Foreskin melanocyte (primary cell): ENCODE measurements at places on chromosomes 6 and 20.

DNA sequence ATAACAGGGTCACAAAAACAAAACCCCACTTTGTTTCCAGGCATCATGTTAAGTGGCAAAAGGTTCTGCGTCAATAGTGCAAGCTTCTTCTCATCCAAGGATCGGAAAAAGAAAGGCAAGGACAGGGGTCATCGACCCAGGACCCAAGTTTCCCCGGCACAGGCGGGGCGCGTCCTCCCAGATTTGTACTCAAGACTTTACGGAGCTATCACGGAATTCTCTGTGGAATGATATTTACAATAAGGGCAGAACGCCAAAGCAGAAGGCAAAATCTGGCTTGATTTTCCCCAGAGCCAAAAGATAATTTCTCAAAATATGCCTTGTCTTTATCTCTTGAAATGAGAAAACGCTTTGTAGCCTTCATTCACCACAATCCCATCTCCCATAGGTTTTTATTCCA lies 25.5 kb downstream of the PDE10A start:
- DNase-seq: no peak

GRCh38 chr6:88134575-88134974 lies 31.6 kb downstream of the CNR1 start:
- DNase-seq: no peak

DNA sequence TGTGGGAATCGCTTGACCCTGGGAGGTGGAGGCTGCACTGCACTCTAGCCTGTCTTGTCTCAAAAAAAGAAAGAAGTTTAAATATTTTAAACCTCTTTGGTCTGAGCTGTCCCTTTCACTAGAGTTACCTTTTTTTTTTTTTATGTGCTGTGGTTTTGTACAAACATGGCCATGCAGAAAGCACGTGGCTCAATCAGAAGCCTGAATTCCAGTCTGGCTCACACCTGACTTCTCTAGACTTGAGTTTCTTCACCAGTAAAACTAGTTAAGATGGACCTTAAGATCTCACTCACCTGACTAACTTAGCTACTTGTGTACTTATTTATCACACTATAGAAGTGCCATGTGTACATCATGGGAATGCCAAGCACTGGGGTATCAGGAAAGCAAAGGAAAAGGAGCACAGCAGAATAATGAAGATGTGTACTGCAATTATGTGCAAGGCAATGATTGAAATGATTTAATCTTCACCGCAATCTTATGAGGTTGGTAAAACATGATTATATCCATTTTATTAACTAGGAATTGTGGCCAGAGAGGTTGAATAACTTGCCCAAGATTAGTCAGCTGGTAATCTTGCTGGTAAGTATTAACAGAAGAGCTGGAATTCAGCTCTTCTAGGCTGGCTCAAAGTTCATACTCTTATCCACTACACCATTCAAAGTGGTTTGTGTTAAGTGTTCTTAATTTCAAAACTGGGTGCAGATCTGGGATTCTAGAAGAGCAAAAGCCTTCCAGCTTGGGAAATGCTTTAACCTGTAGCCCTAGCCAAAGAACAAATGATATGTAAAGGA lies 10.7 kb downstream of the HMGN3 start:
- no peak for DNase-seq

DNA sequence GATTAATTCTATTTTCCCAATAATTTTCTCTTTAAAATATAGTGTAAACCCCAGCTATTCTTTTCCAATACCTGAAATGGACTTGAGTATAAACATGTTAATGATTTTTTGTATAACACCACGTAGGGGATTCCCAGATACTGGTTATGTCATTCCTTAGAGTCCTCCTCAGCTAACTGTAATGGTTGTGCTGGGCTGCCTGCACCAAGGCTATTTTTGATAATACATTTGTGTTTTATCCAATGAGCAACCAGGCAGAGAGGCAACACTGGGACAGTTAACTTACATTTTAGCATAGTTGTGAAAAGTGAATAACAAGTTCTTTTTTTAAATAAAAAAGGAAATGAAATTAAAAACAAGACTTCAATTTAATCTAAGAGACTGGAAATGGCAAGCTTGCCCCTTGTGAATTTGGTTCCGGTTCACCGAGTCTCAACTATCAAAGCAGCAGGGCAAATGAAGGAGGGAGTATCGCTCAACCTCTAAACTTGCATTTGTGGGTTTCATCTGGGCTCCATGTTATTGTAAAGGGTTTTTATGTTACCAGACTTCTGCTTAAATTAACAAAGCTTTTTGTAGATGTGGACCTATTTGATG lies 18.8 kb upstream of the BACH2 start:
- no peak for DNase-seq

DNA sequence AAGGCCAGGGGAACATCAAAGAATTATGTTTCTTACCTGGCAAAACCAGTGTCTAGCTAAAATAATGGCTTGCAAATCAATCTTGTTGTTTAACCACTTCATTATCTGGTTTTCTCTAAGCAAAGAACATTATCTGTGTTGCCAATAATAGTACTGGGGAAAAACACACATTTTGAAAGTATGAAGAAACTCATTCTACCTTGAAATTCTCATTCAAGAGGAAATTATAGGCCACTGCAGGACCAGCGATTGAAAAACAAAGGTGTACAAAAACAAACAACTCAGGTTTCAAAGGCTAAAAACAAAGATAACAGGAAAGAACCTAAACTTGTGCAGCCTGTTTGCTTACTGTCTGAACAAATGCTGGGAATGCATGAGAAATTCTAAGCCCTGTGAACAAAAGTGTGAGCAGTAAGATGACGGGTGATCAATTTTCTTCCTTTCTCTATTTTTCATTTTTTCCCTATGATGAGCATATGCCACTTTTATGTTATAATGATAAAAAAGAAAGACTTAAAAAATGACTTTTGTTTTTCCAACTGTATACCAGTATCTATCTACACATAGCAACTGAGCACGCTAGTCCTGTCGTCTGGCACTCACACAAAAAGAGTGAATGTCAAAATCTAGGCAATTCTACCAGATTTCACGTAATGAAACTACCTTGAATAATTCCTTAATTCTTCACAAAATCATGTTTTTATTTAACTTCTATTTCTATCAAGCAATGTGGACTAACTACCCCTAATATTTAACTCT lies 117.9 kb downstream of the SGK1 start:
- no peak for DNase-seq

- no peak for DNase-seq
These were observed 973 bp downstream of the UBD start for GRCh38 chr6:29558439-29559079.

DNA sequence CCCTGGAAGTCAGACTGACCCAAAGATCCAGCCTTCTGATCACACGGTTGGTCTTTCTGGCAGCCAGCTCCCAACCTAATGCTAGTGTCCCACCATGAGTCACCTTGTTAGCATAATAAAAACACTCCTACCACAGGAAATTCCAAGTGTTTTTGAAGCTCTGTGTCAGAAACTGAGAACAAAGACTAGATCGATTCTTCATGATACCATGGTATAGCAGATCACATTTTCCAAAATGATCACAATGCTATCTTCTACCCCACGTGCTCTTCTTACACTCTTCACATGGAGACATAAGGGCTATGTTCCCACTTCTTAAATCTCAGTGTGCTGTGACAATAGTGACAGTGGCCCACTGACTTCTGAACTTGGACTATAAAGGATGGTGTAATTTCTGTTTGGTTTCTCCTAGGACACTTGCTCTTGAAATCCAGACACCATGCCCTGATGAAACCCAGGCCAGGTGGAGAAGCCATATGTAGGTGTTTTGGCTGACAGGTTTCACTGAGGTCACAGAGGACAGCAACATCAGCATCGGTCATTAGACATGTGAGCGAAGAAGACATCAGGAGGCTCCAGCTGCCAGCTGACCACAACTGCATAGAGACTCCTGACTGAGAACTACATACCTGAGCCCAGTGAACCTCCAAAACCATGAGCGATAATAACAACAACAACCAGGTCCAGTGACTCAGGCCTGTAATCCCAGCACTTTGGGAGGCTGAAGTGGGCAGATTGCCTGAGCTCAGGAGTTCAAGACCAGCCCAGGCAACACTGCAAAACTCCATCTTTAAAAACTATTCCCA lies 57.5 kb downstream of the MKKS start:
- no peak for DNase-seq

GRCh38 chr6:64681416-64682160 lies 1025.4 kb downstream of the EYS start:
- DNase-seq: no peak

DNA sequence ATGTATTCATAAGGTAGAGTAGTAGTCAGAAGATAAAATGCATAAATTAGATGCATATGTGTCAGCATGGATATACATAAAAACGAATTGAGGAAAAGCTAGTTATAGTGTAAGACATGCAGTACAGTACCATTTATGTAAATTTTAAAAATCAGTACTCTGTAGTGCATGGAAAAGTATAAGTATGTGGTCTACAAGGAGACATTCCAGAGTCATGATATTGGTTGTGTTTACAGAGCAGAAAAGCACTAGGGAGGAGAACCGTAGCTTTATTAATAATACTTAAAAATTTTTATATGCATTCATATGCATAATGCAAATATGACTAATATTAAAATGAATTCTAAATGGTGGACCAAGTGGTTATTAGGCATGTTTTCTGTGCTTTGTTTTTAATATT lies 220.0 kb downstream of the ZFAND3 start:
- no peak for DNase-seq

GRCh38 chr6:46095251-46095650 lies 34.5 kb upstream of the ENPP4 start:
- DNase-seq: no peak

GRCh38 chr6:37225350-37226169 lies 32.0 kb upstream of the TBC1D22B start:
- no peak for DNase-seq

GRCh38 chr6:14211562-14211942 lies 94.0 kb downstream of the CD83 start:
- DNase-seq: no peak

GRCh38 chr6:28354688-28355554 lies 5.2 kb downstream of the ZKSCAN3 start:
- no peak for DNase-seq

GRCh38 chr6:169263836-169264608 lies 10.4 kb upstream of the THBS2 start:
- DNase-seq: peak; percentile 39

DNA sequence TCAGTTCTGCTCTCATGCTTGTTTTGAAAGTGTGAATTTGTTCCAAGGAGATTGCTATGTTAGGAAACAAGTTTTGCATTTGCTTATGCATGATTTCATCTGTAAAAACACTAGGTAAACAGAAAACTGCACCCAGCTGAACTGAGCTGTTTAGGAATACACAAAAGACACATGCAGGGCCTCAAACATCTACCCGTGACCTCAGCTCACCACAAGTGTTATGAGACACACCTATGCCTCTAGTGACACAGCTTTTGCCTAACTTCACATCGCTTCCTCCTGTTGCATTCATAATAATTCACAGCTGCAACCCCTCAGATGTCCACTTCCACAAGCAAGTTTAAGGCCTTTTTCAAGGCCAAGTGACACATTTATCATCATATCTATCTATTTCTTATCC lies 98.0 kb upstream of the SLC24A3 start:
- DNase-seq: no peak

DNA sequence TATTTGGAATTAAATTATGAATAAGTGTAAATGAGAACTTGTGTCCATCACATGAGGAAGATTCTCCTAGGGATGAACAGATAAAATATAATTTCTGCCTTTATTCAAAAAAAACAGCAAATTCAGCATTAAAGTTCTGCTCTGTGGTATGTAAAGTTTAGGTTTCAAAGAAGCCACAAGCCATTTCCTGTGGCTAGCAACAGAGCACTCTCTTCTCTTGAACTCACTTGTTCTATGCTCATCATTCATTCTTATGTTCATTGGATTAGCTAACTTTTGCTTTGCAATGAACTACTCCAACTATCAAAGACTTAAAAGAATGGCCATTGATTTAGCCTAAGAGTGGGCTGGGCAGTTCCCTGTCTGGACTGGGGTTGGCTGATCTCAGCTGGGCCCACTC lies 20.8 kb upstream of the SNRPB2 start:
- DNase-seq: peak; percentile 73

DNA sequence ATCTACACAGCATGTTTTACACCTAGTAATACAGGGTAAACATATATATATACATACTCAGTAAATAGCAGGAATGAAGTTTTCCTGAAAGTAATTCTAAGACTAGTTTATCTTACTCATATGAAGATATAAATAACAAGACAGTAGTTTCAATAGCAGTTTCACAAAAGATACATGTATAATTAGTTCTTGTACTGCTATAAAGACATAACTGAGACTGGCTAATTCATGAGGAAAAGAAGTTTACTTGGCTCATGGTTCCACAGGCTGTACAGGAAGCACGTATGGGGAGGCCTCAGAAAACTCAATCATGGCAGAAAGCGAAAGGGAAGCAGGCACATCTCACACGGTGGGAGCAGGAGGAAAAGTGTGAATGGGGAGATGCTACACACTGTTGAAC lies 16.9 kb downstream of the RARS2 start:
- no peak for DNase-seq

DNA sequence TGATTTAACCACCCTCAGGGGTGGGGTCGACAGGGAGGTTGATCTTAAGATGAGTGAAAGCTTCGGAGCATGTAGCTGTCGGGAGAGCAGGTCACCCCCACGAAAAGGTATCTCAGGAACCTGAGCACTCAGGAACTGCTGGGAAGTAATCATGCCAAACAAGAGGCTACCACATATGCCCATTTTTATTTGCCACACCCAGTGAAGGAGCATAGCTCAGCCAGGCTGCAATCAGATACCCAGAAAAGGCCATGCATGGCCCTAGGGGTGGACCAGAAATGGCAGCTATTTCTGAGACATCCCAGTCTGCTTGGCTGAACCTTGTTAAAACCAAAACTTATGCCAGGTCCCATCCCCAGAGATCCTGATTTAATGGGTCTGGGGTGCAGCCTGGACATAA lies 72.7 kb upstream of the ISM1 start:
- no peak for DNase-seq

DNA sequence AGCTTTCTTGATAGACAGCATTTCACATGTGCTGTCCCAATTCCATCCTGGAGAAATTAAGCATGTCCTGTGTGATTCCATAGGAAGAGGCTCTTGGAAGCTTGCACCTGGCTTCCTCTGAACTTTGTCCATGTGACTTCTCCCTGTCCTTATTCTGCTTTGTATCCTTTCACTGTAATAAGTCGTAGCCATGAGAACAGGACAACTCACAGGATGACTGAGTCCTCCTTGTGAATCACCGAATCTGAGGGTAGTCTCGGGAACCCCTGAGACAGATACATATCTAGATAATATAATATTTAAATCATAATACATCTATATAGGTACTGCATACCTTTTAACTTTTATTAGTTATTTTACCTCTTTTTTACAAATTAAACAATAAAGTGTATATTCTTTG lies 156.7 kb upstream of the THEMIS start:
- DNase-seq: no peak

DNA sequence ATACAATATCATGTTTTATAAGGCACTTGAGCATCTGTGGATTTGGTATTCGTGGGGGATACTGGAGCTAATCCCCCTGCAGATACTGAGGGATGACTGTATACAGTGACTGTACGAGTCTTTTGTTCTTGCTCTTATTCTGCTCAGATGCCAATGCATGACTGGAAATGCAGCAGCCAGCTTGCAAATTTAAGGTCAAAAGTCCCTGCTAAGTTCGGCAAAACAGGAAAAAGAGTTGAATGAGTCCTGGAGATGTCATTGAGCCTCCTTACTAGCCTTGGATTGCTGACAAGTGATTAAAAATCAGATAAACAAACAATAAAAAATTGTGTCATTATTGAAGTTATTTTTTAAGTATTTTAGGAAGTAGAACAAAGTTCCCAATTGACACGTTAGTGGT lies 599.3 kb upstream of the IMPG1 start:
- DNase-seq: no peak

GRCh38 chr20:45704969-45705637 lies at the start of gene WFDC10B:
Gene WFDC10B, minus strand, starts transcription at chr20:45705019. Its CDS starts 19,027 bp downstream, at chr20:45685992.
- no peak for DNase-seq
